Stimulated activated CD8-positive, alpha-beta memory T cell treated with anti-CD3 and anti-CD28 coated beads, Interleukin-15, amount 100 ng/mL, for 4 hours (primary cell): ENCODE measurements at places on chromosomes 2 and 18.
A peak's percentile ranks its signal among the peaks of the same experiment; 100 is the strongest.

DNA sequence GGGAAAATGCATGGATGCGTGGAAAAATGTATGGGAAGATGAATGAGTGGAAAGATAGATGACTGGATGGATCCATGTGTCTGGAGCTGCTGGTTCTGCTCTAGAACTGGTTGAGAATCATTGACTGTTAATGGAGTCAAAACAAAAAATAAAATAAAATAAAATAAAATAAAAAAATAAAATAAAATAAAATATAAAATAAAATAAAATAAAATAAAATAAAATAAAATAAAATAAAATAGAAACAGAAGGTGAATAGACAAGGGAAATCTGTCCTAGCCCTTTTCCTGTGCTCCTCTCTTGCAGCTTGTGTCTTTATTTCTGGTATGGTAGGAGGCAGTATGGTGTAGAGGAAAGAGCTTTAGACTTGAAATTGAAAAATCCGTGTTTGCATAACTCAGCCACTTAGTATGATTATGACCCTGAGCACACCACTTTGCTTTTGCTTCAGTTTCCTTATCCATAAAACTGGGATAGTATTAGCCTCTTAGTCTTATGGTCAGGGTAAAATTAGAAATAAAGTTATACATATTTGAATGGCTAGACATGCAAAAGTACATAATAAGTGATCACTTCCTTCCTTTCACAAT is 51.0 kb downstream of the PSD4 start:
- no peak for DNase-seq

- no peak for DNase-seq
These were observed 594.3 kb upstream of the REG3G start for GRCh38 chr2:78431241-78431640.

GRCh38 chr2:215949991-215950404 is 63.4 kb downstream of the MREG start:
- no peak for DNase-seq

GRCh38 chr2:197888321-197888720 is 83.9 kb downstream of the PLCL1 start:
- no peak for DNase-seq

DNA sequence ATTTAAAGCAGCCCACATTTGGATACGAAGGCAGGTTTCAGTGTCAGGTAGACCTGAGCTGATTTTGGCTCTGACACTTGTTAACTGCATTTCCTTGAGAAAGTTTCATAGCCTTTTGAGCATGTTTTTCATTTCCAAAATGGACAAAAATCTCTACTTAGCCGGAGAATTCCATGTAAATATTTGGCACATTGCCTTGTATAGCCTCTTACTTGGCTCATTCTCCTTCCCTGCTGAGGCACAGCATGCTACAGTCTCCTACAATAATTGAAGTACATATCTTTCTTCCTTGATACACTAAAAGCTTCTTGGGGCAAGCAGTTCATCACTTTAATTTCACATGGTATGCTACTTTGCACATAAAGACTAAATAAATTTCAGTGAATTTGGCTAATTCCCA is 772.2 kb upstream of the CHAC2 start:
- no peak for DNase-seq

DNA sequence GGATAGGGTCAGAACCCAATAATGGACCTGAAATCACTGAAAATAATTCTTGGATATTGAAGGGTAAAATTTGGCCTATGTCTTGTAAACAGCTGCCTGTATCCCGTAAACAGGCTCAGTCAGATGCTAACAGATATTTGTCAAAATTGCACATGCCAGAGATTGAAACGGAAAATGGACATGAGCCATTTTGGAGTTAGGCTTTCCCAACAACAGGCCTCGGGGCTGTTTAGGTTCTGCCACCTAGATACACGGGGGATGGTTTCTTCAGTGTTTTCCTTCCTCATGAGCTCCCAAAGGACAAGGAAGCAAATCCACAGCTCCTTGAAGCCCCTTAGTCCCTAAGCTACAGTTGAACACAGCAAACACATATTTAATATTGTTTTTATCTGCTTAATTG is 204.2 kb upstream of the FOSL2 start:
- DNase-seq, result no peak

DNA sequence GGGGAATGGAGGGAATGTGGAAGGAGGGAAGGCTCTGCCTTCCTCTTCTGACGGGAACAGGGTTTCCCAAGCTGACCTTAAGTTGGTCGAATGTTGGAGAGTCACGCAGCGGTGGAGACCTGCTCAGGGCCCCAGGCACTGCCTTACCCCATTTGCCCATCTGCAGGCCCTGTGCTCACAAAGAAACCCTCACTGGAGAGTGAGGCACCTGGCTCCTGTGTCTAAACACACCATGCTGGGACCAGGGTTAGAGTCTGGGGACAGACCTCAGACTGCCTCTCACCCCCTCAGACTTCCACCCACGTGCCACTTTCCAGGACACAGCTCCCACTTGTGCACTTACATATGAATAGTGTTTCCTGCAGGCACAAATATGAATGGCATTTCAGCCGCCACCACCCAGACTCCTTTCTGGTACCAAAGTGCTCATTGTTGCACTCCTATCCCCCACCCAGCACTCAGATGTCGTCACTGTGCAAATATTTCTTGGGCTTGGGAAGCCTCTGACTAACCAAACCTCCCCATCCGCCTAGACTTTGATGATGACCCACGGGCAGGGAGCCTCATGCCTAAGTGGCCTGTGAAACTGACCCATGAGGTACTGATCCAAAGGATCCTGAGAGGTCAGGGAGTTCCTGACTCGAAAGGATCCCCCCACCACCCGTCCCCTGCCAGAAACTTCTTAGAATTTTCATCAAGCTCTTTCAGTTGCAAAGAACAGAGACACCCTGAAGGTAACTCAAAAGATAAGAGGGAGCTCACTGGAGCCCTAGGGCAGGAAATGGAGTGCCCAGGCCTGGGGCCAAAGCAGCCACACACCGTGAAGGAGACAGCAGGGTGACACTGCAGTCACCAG is 78.3 kb downstream of the STPG4 start:
- DNase-seq, result no peak

GRCh38 chr2:101779656-101780055 is 82.1 kb downstream of the MAP4K4 start:
- no peak for DNase-seq

DNA sequence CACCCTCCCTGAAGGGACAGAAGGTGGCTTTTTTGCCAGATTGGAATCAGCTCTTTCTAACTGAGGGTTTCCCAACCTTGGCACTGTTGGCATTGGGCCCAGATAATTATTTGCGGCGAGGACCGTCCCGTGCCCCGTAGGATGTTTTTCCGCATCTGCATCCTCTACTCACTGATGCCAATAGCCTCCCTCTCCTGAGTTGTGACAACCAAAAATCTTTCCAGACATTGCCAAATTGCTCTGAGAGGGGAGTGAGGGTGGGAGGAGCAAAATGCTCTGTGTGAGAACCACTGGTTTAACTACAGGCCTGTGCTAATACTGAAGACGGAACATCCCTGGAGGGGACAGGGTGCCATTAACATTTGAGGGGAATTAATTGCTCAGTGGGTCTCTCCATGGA is 33.6 kb upstream of the GLI2 start:
- DNase-seq, result no peak

GRCh38 chr18:57775937-57776336 is 27.2 kb downstream of the ATP8B1 start:
- no peak for DNase-seq

GRCh38 chr2:11016735-11017388 is 105.1 kb downstream of the KCNF1 start:
- DNase-seq, result no peak

DNA sequence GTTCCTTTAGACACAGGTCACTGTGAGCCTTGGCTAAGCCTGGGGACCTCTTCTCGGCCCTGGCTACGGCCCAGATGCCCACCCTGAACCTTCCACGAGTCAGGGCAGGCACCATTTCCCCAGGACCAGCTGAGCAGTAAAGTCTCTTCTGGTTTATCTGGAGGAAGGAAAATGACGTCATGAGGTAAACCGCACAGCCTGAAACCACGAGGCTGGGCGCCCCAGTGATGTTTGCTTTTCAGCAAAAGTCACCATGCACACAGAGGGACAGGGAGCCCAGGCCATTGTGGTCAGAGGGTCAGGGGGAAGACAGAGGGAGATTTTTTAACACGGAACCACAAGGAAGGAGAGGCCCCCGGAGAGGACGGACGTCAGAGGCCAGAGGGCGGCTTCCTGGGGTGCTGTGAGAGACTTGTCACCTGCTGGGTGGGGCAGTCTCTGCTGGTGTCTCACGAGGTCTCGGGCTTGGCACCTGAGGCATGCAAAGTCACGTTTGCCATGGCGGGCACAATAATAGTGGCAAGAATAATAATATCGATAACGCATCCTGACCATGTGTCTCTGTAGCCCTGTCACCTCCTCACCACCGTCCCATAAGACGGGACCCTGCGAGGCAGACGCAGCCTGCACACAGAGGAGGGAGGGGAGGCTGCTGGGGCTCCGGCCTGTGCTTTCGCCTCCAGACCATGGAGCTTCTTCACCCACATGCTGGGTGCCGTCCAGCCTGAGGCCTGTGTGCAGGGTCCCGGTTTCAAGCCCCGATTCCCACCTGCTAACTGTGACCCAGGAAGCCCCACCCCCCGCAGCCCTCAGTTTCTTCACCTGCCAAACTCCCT is 33.2 kb upstream of the FOSL2 start:
- DNase-seq, result peak; percentile 71

- DNase-seq, result no peak
These were observed 96.0 kb downstream of the TNS1 start for GRCh38 chr2:217906798-217907197.

DNA sequence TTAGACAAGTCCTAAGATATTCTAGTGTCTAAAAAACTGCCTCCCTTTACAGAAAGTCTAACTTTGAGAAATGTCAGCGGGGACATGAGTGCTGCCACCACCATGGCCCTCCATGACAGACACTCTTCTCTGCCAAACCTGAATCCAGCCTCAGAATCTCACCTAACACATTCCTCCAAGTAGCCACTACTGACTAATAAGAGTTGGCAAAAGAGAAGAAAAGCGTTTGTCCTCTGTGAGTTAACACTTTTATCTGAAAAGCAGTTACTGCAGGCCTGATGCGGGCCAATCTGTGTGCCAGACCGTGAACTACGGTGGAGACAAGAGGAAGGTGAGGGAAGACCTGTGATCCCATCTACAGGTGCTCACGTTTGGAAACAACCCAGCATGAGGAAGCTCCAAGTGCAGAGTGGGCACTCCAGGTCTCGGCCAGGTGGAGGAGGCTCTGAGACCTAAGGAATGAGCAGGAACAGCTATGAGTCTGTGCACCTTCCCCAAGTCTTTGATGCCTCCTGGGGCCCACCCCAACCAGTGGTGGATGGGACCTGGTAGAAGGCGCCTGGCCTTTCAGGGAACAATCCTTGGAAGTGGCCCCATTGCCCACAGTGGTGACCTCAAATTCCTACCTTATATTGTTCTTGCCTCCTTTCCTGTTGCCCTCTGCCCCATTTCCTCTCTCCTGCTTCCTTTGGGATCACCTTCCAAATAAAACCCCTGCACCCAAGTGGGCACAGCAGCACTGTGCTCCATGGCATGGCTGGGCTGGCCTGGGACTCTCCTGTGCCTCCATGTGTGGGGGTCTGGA is 91.6 kb downstream of the BIN1 start:
- no peak for DNase-seq

- DNase-seq, result no peak
These were observed 52.8 kb downstream of the LDLRAD4 start for GRCh38 chr18:13271302-13271911.

DNA sequence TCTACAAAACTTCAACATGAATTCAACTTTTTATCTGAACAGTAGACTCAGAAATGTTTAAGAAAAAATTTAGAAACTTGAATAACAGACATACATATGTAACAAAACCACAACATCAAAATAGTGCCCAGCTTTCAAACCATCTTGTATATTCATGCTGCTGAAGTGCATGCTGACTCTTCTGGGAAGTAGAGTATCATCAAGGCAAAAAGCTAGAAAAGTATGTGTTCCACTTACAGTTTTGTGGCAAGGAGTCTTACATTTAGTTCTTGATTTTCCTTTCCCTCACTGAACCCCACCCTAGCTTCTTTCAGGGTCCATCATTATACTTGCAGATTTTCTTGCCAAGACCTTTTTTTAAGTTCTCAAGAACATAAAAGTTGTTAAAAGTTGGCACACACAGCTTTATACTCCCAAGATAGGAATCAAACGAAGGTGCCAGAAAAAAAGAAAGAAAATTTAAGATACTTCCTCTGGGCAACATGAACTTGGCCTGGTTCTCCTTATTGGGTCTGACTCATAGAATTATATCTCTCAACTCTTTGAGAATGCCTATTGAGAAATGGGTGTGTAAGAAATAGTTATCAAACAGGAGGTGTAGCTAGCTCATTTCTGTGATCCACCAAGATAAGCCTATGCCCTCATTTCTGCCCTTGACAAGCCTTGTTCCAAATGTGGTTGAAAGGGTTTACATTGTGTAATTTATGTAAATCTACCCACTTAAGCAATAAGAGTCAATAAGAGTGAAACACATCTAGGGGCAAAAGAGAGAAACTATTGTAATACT is 667.6 kb upstream of the ACVR2A start:
- DNase-seq, result no peak
